ENCODE measurements at places on chromosomes 5 and 9.

DNA sequence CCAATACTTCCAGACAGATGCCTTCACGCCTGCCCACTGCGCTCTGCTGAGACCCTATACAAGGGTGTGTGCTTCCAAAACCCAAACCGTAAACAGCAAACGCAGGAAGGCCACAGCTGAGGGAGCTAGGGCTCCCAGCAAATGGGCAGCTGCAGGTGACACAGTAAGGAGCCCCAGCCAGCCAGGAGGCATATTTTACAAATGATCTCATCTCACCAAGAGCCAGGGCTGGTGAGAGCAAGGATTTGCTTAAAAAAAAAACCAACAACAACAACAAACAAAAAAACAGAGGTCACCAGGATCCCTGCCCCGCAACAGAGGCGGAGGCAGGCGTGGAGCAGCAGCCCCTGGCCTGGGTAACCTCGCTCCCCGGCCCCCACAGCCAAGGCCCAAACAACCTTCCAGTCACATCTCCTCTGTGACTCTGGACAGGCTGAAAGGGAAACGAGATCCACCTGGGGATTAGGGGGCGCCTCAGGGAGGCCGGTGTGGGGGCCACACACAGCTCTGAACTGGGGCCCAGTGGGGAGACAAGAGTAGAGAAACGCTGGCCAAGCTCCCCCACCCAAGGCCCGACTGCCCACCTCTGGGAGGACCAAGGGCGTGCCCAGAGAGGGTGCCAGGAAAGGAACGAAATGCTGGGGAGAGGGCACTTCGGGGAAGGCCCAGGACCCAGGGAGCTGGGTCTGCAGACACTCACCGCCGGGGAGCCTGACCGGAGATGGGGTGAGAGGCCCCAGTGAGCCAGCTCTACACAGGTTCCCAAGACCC is 3.3 kb downstream of the NACC2 start:
- DNase-seq: no peak

DNA sequence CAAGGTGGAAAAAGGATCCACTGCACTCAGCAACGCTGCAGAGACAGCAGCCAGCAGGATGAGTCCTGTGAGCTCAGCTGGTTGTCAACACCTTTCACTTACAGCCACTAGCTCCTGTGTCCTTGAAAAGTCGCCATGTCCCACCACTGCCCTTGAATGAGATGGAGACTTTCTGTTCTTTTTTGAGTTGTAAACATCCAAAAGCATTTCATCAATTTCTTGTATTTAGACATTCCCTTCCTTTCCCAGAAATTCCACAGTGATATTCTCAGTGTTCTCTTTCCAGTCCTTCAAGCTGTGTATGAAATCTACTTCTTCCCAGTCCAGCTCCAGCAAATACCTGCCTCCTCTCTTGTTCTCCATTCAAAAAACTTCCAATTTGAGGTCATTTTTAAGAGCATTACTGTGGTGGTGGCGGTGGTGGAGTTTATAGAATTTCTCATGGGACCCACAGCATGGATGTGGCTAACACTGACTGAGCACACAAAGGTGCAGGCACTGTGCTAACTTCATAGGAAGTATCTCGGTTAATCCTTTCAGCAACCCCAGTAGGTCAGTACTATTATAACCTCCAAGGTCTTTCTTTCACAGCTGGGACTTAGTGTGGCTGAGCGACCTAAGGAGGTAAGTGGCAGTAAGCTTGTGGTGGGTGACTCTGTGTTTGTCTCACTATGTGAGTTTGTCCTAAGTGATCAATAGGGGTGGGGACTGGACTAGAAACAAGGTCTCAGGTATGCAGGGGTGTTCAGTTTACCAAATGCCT is 15.0 kb upstream of the GPX3 start:
- peak; percentile 91 for DNase-seq

DNA sequence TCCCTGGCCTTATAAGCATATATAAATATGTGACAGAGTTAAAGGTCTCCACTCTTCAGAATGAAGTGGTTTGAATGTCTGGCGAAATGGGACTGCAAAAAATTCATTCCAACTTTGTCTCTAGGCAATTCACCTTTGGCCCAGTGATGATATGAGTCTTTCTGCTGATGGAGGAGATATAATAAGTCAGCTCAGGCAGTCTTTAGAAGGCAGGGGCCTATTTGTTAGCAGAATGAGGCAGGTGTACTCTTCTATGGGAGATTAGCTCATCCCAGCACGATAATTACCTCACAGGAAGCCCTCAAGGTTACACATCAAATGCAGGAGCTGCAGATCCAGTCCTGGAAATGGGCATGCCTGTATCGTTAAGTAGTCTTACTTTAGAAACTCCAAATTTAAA is 300.5 kb downstream of the NR2F1-AS1 start:
- DNase-seq: no peak

- DNase-seq: no peak
Observed at GRCh38 chr5:150203832-150204589, 14.1 kb downstream of the SLC6A7 start.

DNA sequence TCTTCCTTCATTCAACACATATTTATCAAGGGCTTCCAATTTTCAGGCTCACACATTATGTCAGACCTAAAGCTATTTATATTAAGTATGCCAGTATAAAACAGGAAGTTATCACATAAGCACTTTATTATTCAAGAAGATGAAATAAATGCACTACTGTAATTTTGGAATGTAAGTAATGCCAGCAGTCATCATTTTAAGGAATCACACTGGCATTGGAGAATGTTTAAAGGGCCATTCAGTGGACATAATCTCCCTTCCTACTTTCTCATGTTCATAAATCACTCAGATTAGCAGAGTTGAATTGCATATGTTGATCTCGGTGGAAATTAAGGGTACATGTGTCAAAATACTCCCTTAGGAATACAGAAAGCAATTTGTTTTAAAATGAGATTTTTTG is 164.4 kb downstream of the GIN1 start:
- no peak for DNase-seq

GRCh38 chr9:111799915-111800526 is 5.3 kb upstream of the SHOC1 start:
- no peak for DNase-seq

Data from sigmoid colon (tissue), 7 donors.